ENCODE measurements at places on chromosomes 1 and 21.

GRCh38 chr1:65165269-65165993, 17.4 kb downstream of the AK4 start:
- DNase-seq: no peak

DNA sequence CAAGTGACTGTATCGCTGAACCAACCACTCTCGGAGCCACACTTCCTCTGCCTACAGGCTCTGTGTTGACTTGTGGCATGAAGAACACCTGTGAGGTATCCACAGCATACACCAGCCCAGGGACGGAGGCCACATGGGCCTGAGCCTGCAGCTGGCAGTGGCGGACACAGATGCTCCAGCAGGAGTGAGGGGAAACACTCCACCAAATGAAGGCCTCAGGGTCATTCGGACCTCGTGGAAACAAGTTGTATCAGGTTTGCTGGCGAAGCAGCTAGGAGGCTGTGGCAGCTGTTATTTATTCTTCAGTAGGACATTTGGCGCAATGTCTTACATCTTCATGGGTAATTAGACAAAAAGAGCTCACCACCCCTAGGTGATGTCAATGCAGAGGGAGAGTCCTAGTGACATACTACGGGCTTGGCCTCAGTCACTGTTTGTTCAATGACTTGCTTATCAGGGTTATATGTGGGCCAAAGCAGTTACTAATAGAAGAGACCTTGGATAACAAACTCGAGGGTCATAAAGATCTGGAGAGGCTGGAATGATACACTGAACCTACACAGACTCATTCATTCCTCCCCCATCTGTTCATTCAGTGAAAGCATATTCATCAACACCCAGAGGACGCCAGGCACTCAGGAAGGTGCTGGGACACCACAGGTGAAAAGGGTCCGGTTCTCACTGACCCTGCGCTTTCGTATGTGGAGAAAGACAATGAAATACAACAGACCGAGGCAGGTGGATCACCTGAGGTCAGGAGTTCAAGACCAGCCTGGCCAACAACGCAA, 11.6 kb upstream of the ETS2 start:
- no peak for DNase-seq

DNA sequence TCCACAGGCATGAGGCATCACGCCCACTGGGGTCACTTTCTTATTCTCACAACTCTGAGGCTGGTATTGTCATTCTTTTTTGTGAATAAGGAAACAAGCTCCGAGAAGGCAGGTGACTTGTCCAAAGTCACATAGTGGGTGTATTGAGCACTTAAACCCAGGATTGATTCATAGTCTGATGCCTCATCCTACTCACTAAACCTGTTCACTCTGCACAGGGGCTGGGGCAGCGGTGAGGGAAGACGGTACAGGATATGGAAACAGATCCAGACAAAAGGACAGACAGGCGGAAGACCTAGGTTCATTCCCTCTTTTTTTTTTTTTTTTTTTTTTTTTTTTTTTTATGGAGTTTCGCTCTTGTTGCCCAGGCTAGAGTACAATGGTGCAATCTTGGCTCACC, 56.6 kb downstream of the NKAIN1 start:
- DNase-seq: no peak

- no peak for DNase-seq
Observed at GRCh38 chr1:145936247-145936646, 9.0 kb upstream of the RBM8A start.

- no peak for DNase-seq
Observed at GRCh38 chr1:35748326-35748725, 21.5 kb downstream of the CLSPN start.

- DNase-seq: no peak
Observed at GRCh38 chr1:104765085-104765484, 1015.4 kb downstream of the AMY1C start.

- no peak for DNase-seq
Observed at GRCh38 chr1:886760-887159, 37.0 kb upstream of the SAMD11 start.

- DNase-seq: no peak
Observed at GRCh38 chr1:116711263-116711840, 42.9 kb upstream of the CD2 start.

DNA sequence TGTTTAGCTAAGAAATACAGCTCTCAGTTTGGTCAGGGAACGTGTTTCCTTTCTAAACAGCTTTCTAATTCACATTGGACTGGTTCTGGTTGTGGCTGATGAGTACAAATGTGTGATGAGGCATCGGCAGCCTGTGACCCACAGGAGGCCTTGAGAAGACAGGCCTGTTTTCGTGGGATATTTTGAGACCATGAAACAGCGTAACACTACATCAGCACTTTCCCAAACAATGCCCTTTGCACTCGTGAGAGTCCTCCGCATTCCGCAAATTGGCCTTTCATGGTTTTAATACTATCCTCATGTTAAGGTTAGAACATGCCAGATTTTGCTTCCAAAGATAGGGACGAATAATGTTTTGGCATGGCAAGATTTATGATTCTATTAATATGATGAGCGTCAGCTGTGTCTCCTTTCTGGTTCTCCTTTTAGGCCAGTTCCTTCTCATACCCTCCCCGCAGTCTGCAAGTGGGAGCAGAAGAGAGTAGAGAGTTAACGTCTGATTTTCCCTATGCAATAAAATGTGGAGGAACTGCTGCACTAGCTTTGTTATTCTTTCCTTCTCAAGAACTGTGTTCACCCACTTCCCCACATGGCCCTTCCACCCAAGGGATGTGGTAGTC, 84.3 kb upstream of the L1TD1 start:
- DNase-seq: no peak

DNA sequence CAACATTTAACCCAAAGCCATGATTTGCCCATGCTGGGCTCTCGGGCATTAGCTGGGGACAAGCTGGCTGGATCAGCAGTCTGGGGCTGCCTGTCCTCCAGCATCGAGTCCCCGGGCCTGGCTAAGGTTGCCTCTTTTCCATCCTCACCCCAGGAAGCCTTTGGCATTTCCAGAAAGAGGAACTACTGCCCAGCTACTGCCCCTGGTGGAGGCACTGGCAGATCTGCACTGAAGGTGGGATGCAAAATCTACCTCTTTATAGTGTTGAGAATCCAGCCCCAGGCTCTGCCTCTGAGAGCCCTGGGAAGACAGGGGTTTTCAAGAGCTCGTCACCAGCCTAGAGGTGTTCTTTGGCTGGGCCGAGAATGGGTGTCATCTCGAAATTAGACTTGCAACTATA, 635.9 kb downstream of the MATN1 start:
- no peak for DNase-seq

GRCh38 chr1:30226648-30227047, 496.7 kb downstream of the MATN1 start:
- DNase-seq: no peak

- DNase-seq: no peak
Observed at GRCh38 chr1:168470901-168471431, 72.8 kb downstream of the XCL2 start.

DNA sequence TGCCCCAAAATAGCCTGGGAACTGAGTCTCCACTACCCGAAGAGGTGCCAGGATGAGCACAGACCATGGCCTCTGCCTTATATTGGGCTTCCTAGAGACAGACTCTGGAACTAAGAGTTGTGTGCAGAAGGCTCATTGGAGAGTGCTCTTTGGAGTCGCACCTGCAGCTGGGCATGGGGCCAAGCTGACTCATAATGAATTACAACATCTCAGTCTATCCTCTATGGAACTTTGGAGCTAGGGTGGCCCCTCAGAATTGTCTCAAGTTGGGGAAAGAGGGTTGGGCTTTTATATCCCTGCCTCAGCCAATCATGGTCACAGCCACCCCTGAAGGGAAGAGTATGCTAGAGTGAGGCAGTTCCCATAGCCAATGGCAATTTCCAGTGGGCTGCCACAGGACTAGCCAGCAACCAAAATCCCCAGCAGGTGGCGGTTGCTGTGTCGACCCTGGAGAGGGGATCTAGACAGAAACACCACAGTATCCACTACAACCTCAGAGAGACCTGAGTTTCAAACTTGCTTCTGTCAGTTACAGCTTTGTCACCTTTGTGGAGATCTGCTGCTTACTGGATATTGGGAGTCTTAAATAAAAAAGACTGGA, 93.8 kb downstream of the DMRTA2 start:
- DNase-seq: no peak

All from LNCaP clone FGC (cell line).